Pancreas (tissue), 10 donors: ENCODE measurements at places on chromosomes 16 and 17. TPM values are rescaled to one million over a fixed set of nuclear protein-coding genes. Genes with fewer than 3 reads are reported as not detected.

TMC8 gene
- 1.5 TPM for polyA plus RNA-seq

RDM1 gene
- polyA plus RNA-seq, result not detected

CASKIN2 gene
- polyA plus RNA-seq, result 12.1 TPM

ABCA6 gene
- polyA plus RNA-seq, result 3.5 TPM

PRAC2 gene
- polyA plus RNA-seq, result not detected

B4GALNT2 gene
- not detected for polyA plus RNA-seq

DUXB gene
- not detected for polyA plus RNA-seq

LITAFD gene
- not detected for polyA plus RNA-seq

MRPS7 gene
- 34.0 TPM for polyA plus RNA-seq

MYCBPAP gene
- 1.1 TPM for polyA plus RNA-seq

CD79B gene
- polyA plus RNA-seq, result 1.1 TPM

PIRT gene
- polyA plus RNA-seq, result not detected

ZNF652 gene
- polyA plus RNA-seq, result 17.0 TPM

PRAC1 gene
- not detected for polyA plus RNA-seq

IGFBP4 gene
- 58.7 TPM for polyA plus RNA-seq

CD300A gene
- 1.3 TPM for polyA plus RNA-seq

PTX4 gene
- not detected for polyA plus RNA-seq

BCO1 gene
- 0.87 TPM for polyA plus RNA-seq

MEAK7 gene
- polyA plus RNA-seq, result 3.4 TPM

ABCA8 gene
- polyA plus RNA-seq, result 1.6 TPM

WDR81 gene
- polyA plus RNA-seq, result 14.2 TPM

SECTM1 gene
- polyA plus RNA-seq, result 3.3 TPM

LYRM9 gene
- polyA plus RNA-seq, result 17.7 TPM

PABPN1L gene
- 0.63 TPM for polyA plus RNA-seq

NOTUM gene
- 0.21 TPM for polyA plus RNA-seq
